Fibroblast of skin of scalp (primary cell): ENCODE measurements at places on chromosomes 4 and X.

DNA sequence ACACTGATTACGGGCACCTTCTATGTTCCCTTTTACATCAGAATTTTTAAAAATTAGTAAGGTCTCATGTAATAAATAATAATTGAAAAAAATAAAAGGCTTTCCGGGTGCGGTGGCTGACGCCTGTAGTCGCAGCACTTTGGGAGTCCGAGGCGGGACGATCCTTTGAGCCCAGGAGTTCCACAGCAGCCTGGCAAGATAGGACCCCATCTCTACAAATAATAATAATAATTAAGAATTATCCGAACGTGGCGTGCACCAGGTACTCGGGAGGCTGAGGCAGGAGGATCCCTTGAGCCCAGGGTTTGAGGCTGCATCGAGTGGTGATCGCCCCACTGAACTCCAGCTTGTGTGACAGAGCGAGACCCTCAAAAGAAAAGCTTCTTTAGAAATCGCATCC is 771 bp upstream of the LAMTOR3 start:
- DNase-seq: no peak

DNA sequence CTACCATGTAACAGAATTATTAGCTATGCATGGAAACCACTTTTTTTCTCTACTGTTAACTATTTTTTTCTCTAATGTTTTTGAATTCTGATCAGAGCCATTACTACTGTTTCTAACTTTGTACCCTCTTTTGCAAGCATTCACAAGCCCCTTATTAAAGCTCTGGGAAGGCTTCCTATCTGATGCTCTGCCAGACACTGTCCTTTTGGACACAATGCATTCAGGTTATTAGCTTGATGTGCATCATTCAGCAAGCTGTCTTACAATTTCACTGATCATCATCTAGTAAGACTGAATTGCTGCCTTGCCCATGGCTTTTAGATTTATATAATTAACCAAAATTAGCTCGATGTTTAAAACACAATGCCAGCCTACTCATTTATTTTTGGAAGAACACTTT is 155.1 kb downstream of the NR3C2 start:
- no peak for DNase-seq

- no peak for DNase-seq
These were observed 15.2 kb upstream of the SYTL4 start for GRCh38 chrX:100747090-100747489.

- no peak for DNase-seq
These were observed 1517.0 kb downstream of the ADGRL3 start for GRCh38 chr4:62717154-62717553.

DNA sequence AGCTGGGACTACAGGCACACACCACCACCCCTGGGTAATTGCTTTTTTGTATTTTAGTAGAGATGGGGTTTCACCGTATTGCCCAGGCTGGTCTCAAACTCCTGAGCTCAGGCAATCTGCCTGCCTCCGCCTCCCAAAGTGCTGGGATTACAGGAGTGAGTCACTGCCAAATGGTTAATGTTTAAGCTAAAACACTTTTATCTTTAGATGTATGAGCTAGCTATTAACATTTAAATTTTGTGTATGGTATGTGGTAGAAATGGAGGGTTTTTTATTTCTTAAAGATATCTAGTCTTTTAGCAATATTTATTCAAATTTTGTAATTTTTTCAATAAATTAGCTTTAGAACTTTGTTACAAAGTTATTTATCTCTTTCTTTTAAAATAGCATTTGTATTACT is 1659.8 kb upstream of the ADGRL3 start:
- DNase-seq: no peak

- DNase-seq: no peak
These were observed 130.5 kb upstream of the MXRA5 start for GRCh38 chrX:3476973-3477372.

DNA sequence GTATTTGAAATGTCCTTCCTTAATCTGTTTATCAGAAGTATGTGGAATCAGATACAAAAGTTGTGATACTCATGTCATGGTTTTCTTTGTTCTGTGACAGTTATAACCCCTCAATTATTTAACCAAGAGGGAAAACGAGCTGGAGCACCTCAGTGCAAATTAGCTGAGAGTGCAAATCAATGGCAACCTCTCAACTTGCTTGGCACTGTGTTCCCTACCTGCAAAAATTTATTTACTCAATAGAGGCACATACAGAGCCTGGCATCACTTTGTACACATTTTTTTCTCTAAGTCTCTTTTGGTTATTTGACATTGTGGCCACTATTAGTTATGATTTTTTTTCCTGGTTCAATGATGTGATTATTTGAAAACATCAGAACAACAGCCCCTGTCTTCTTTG is 186.2 kb downstream of the STIM2 start:
- no peak for DNase-seq

GRCh38 chr4:171834640-171835039 is 21.4 kb downstream of the GALNTL6 start:
- no peak for DNase-seq

DNA sequence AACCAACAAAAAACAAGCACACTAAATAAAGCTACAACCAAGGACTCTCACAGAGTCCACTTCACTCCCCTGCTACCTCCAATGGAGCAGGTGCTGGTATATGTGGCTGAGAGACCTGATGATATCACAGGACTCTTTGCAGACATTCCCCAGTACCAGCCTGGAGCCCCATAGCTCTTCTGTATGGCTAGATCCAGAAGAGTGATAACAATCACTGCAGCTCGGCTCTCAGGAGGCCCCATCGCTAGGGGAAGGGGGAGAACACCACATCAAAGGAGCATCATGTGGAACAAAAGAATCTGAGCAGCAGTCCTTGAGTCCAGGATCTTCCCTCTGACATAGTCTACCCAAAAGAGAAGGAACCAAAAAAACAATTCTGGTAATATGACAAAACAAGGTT is 237.1 kb upstream of the TLL1 start:
- no peak for DNase-seq

DNA sequence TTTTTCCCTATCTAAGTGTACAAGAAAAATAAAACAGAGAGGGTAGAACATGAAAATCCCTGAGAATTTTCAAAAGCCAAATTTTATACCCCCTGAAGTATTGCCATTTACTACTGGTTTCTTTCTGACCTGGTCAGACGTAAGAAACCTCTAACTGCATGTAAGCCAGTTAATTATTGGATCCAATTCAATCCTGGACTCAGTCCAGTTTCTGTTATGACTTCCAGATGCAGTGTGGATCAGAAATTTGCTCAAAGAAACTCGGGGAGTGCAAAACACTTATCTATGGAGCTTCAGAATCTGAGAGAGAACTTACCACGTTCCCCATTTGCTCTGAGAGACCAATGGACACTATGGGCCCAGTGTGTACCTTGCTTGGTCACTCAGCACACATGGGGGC is 383.5 kb downstream of the KLHL4 start:
- no peak for DNase-seq

DNA sequence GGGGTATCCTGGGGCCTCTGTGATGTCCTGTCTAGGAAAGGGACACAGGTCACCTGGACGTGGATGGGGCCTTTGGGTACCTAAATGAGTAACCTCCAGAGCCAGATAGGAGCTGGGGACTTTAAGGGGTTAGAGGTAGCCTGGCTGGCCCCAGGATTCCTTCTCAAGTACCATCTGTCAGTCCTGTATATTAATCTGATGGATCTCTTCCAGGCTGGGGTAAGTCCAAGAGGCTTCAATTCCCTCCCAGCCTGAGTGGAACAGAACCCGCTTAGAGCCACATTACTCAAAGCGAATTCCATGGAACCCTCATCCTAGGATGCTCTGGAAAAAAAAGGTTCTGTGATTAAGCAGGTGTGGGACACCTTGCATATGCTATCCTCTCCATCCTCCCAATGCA is 24.8 kb upstream of the MAP3K15 start:
- no peak for DNase-seq

DNA sequence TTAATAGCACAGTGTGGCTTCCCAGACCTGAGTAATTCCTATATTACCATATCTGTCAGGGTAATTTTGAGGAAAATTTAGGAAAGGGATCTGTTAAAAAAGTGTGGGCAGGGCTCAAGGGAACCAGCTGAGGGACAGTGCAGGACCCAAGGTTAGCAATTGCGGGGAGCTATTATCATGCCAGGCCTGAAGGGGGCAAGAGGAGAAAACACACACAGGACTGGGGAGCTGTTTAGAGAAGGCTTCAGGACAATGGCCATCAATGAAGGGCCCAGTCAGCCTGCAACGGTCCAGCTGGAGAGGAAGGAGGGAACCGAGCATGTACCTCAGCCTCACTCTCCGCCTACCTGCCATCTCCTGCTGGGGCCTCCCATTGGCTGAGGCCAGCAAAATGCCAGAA is 19.0 kb upstream of the NHS start:
- no peak for DNase-seq

- DNase-seq: no peak
These were observed 1937.8 kb downstream of the PCDH7 start for GRCh38 chr4:32658019-32658418.

DNA sequence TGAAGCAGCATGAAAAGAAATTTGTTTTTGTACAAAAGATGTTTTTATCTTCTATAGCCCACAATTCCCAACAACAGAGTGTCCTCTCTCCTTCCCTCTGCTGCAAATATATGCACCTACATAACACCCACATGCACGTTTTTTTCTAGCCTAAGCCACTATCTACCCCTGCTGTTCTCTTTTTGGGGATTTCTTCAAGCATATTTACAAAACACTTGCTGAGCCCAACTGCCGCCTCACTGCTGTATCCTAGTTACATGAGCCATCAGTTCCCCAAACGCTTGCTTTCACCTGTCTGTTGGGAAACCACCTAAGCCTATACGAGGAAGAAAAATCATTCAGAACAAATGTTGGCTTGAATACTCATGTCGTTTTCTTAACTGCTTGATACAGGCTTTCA is 127.2 kb downstream of the CHRNA9 start:
- no peak for DNase-seq

GRCh38 chr4:125306533-125306932 is 8.2 kb upstream of the FAT4 start:
- DNase-seq: no peak
